ENCODE measurements at places on chromosomes 5 and 9. TPM values are rescaled to one million over a fixed set of nuclear protein-coding genes. Genes with fewer than 3 reads are reported as not detected.

Gene SLC34A1
- not detected for polyA plus RNA-seq

Gene LMX1B
- polyA plus RNA-seq = 0.25 TPM

Gene ARID3C
- polyA plus RNA-seq = not detected

Gene GAPT
- polyA plus RNA-seq = 0.58 TPM

Gene ENDOG
- polyA plus RNA-seq = 11.1 TPM

Gene CEP78
- polyA plus RNA-seq = 20.6 TPM

Gene GALT
- 33.9 TPM for polyA plus RNA-seq

Gene NR2F1
- 10.7 TPM for polyA plus RNA-seq

Gene SPAAR
- polyA plus RNA-seq = 1.3 TPM

Gene NME5
- polyA plus RNA-seq = 0.44 TPM

Gene PIP5K1B
- polyA plus RNA-seq = 1.5 TPM

Gene TAL2
- 15.5 TPM for polyA plus RNA-seq

Gene DROSHA
- 53.3 TPM for polyA plus RNA-seq

Gene SPATA31A6
- not detected for polyA plus RNA-seq

Gene NSG2
- polyA plus RNA-seq = 0.17 TPM

Gene IFNA14
- not detected for polyA plus RNA-seq

Gene CANX
- polyA plus RNA-seq = 262 TPM

Gene PDLIM4
- polyA plus RNA-seq = 47.6 TPM

Gene PALM2AKAP2
- polyA plus RNA-seq = 34.7 TPM

Gene IQGAP2
- polyA plus RNA-seq = 11.6 TPM

Gene SPAG8
- polyA plus RNA-seq = 2.9 TPM

Gene HMMR
- 12.6 TPM for polyA plus RNA-seq

Data from muscle of back (tissue), 13 donors.